ENCODE measurements at places on chromosomes 4 and X.

GRCh38 chr4:103996064-103996463 is 276.3 kb upstream of the TACR3 start:
- DNase-seq, result no peak

DNA sequence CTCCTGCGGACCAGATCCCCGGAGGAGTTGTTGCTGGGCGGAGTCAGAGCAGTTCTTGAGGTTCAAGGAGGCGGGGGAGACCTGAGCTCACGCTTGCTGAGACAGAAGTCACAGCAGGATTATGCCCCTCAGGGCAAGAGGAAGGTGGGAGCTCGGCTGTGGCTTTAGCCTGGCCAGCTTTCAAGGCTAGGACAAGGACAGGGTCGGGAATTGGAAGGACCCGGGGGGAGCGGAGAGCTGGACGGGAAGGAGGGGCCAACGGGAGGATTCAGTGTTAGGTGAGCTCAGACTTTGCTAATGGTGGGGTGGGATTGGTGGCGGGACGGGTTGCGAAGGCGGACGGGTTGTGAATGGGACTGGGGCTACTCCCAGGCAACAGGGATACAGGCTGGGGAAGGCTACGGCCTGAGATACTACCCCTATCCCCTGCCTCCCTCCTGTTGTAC is at the start of gene RIBC1:
TSS of gene RIBC1 (plus strand) at position 13 of the 446 bp plus-strand sequence. CDS start 3,404 bp downstream, outside the sequence.
- DNase-seq, result no peak

GRCh38 chrX:151714362-151714761 is 1.5 kb upstream of the FATE1 start:
- DNase-seq, result no peak

DNA sequence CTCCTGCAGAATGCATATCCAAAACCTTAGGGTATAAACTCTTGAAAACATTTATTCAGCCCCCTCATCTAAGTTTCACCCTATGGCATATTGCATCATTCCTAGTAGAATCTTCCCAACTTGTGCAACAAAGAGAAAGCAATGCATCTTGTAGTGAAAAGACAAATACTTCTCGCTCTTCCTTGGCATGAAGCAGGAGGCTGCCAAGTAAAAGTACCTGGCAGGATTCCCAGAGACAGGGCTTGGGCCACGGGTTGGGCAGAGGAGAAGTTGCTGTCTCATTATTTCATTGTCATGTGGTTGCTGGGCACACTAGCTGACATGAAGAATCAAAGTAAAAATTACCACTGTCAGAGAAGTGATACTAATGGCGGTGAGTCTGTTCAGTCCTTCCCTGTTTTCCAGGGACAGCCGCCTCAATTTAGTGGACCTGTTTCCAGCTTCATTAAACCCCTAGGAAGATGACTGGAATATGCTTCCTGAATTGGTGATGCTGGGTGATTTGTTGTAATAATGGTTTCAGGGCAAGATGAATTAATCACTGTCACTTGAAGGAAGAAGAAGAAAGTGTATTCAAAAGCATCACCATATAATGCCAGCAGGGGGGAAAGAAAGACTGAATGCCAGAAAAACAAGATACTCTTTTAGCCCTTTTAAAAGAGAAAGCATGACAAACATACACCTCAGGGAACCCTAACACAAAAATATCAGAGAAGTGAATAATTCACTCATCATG is 380.5 kb upstream of the IGFBP7 start:
- DNase-seq, result no peak

GRCh38 chr4:31291238-31291637 is 571.1 kb downstream of the PCDH7 start:
- no peak for DNase-seq

- no peak for DNase-seq
These were observed 6.3 kb downstream of the SLC25A4 start for GRCh38 chr4:185149392-185149791.

Data from activated CD8-positive, alpha-beta memory T cell treated with anti-CD3 and anti-CD28 coated beads for 1 hour (primary cell).